ENCODE measurements at places on chromosomes 6 and 20.
A peak's percentile ranks its signal among the peaks of the same experiment; 100 is the strongest.

- peaks cover 4% of the 10 kb centered on the region for H3K36me3 ChIP-seq
- H3K27ac ChIP-seq: no peak overlapping the region
- peaks cover 79% of the 10 kb centered on the region for H3K27me3 ChIP-seq
- H3K4me1 ChIP-seq: peaks cover 24% of the 10 kb centered on the region
- peak overlapping the region; percentile 69 for H3K4me3 ChIP-seq
Observed at GRCh38 chr20:2799271-2799670, 1.2 kb downstream of the CPXM1 start.

GRCh38 chr6:128284128-128284527, 236.3 kb downstream of the PTPRK start:
- no peaks in the 10 kb centered on the region for H3K36me3 ChIP-seq
- no peak overlapping the region for H3K4me3 ChIP-seq
- peaks cover 13% of the 10 kb centered on the region for H3K4me1 ChIP-seq
- H3K27me3 ChIP-seq: no peaks in the 10 kb centered on the region
- no peak overlapping the region for H3K27ac ChIP-seq
- no peak for DNase-seq

DNA sequence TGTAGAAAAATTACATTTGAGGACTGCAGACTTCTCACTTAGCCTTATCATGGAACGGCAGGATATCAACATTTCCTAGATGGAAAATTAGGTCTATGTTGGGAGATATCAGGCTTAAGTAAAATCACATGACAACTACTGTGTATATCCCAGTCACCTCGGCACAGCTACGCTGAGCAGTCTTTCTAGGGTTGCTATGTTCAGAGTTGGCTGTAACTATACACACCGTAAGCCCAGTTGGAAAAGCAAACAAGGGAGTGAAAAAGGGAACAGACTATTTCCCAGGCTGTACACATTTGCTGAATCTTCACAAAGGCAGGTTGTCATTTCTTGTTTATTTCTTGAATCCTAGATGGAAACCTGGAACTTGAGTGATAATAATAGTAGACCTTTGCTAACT, 80.7 kb upstream of the PTPRK start:
- H3K36me3 ChIP-seq: no peaks in the 10 kb centered on the region
- H3K27me3 ChIP-seq: no peaks in the 10 kb centered on the region
- peaks cover 3% of the 10 kb centered on the region for H3K4me1 ChIP-seq
- no peak overlapping the region for H3K27ac ChIP-seq

GRCh38 chr6:141483598-141484061, 649.1 kb upstream of the GJE1 start:
- H3K4me3 ChIP-seq: peak overlapping the region; percentile 75
- peak; percentile 67 for DNase-seq
- peak overlapping the region; percentile 100 for H3K27ac ChIP-seq
- peaks cover 59% of the 10 kb centered on the region for H3K4me1 ChIP-seq

GRCh38 chr6:12132351-12133222, 120.5 kb downstream of the HIVEP1 start:
- H3K27ac ChIP-seq: no peak overlapping the region
- DNase-seq: no peak
- peaks cover 24% of the 10 kb centered on the region for H3K36me3 ChIP-seq
- no peak overlapping the region for H3K4me3 ChIP-seq

- H3K27ac ChIP-seq: no peak overlapping the region
- H3K27me3 ChIP-seq: no peaks in the 10 kb centered on the region
- DNase-seq: no peak
- H3K4me3 ChIP-seq: no peak overlapping the region
- H3K36me3 ChIP-seq: no peaks in the 10 kb centered on the region
- H3K4me1 ChIP-seq: no peaks in the 10 kb centered on the region
Observed at GRCh38 chr6:120228297-120228696, 878.7 kb upstream of the MAN1A1 start.

GRCh38 chr6:157761331-157761921, 61.6 kb upstream of the SNX9 start:
- peaks cover 87% of the 10 kb centered on the region for H3K4me1 ChIP-seq
- DNase-seq: peak; percentile 56
- H3K27me3 ChIP-seq: peaks cover 57% of the 10 kb centered on the region
- no peak overlapping the region for H3K4me3 ChIP-seq

GRCh38 chr20:5463007-5463686, 146.4 kb upstream of the PROKR2 start:
- H3K4me1 ChIP-seq: no peaks in the 10 kb centered on the region
- no peak overlapping the region for H3K4me3 ChIP-seq
- DNase-seq: no peak
- H3K27me3 ChIP-seq: peaks cover 40% of the 10 kb centered on the region
- no peak overlapping the region for H3K27ac ChIP-seq

GRCh38 chr20:43167615-43168014, 22.1 kb downstream of the PTPRT start:
- no peak for DNase-seq
- no peaks in the 10 kb centered on the region for H3K36me3 ChIP-seq
- no peak overlapping the region for H3K4me3 ChIP-seq
- no peaks in the 10 kb centered on the region for H3K27me3 ChIP-seq
- H3K27ac ChIP-seq: no peak overlapping the region

- H3K4me3 ChIP-seq: no peak overlapping the region
- DNase-seq: no peak
- no peaks in the 10 kb centered on the region for H3K36me3 ChIP-seq
- no peak overlapping the region for H3K27ac ChIP-seq
Observed at GRCh38 chr6:10151144-10151915, 263.5 kb downstream of the TFAP2A start.

All from activated naive CD4-positive, alpha-beta T cell treated with anti-CD3 and anti-CD28 coated beads, Interleukin-2, amount 10 ng/mL, durations not matched to agents 7 days and 5 days (primary cell).